Endothelial cell of coronary artery (primary cell): ENCODE measurements at places on chromosomes 3 and 15. TPM values are rescaled to one million over a fixed set of nuclear protein-coding genes. Genes with fewer than 3 reads are reported as not detected.

The ALDH1A2 gene
- total RNA-seq, result 1.7 and 5.6 TPM in 2 replicates

The SLC6A11 gene
- not detected in 2 replicates for total RNA-seq

The BCL2A1 gene
- total RNA-seq, result 0.19 and 2.3 TPM in 2 replicates

The IQCF6 gene
- not detected in 2 replicates for total RNA-seq

The TMEM207 gene
- total RNA-seq, result not detected in 2 replicates

The HAPLN3 gene
- total RNA-seq, result 6.5 and 22.1 TPM in 2 replicates

The CKMT1B gene
- total RNA-seq, result not detected in 2 replicates

The RARRES1 gene
- 0.81 and 4.2 TPM in 2 replicates for total RNA-seq

The SPCS1 gene
- 34.4 and 36.6 TPM in 2 replicates for total RNA-seq

The SLC6A1 gene
- 0.19 TPM in 1 of 2 replicates, not detected in the other for total RNA-seq

The THPO gene
- not detected in 2 replicates for total RNA-seq

The SERPINI2 gene
- not detected in 2 replicates for total RNA-seq

The THAP10 gene
- total RNA-seq, result 1.1 and 1.3 TPM in 2 replicates

The IL5RA gene
- total RNA-seq, result not detected in 2 replicates

The PLSCR5 gene
- total RNA-seq, result not detected in 2 replicates

The ARGFX gene
- not detected in 2 replicates for total RNA-seq

The GOLGA6D gene
- total RNA-seq, result not detected in 2 replicates

The NEK10 gene
- total RNA-seq, result 3.4 and 9.0 TPM in 2 replicates

The BLM gene
- total RNA-seq, result 2.4 and 6.7 TPM in 2 replicates
